ENCODE measurements at places on chromosomes 11 and 22.

- no peak for DNase-seq
Observed at GRCh38 chr11:68039526-68040086, 781 bp downstream of the TCIRG1 start.

- DNase-seq, result no peak
Observed at GRCh38 chr11:107801641-107802040, 56.9 kb downstream of the SLC35F2 start.

- no peak for DNase-seq
Observed at GRCh38 chr11:105619556-105619955, 9.7 kb downstream of the GRIA4 start.

DNA sequence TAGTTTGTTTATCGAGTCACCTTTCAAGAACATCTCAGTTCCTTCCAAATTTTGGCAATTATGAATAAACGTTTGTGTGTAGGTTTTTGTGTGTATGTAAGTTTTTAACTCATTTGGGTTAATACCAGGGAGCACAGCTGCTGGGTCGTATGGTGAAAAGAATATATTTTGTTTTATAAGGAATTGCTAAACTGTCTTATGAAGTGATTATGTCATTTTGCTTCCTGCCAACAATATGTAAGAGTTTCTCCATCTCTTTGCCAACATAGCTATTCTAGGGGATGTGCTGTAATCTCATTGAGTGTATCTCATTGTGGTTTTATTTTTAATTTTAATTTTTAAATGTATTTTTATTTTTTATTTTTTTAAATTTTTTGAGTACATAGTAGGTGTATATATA lies 27.3 kb downstream of the BCL2L13 start:
- no peak for DNase-seq

GRCh38 chr11:63491636-63492372 lies 837 bp upstream of the PLAAT5 start:
- DNase-seq, result no peak

GRCh38 chr22:20226077-20226716 lies 41.9 kb downstream of the RTN4R start:
- DNase-seq, result no peak

GRCh38 chr11:126637795-126638175 lies 282.3 kb downstream of the ST3GAL4 start:
- no peak for DNase-seq

GRCh38 chr11:11584937-11585336 lies 36.9 kb downstream of the GALNT18 start:
- no peak for DNase-seq

- DNase-seq, result no peak
Observed at GRCh38 chr22:44383064-44383575, 70.4 kb upstream of the SHISAL1 start.

- DNase-seq, result no peak
Observed at GRCh38 chr22:24184057-24184798, 2.9 kb downstream of the SUSD2 start.

- no peak for DNase-seq
Observed at GRCh38 chr11:95776859-95777258, 12.7 kb downstream of the FAM76B start.

- no peak for DNase-seq
Observed at GRCh38 chr22:35043252-35043933, 22.6 kb upstream of the ISX start.

GRCh38 chr22:41563051-41563711 lies 2.4 kb downstream of the CSDC2 start:
- no peak for DNase-seq

DNA sequence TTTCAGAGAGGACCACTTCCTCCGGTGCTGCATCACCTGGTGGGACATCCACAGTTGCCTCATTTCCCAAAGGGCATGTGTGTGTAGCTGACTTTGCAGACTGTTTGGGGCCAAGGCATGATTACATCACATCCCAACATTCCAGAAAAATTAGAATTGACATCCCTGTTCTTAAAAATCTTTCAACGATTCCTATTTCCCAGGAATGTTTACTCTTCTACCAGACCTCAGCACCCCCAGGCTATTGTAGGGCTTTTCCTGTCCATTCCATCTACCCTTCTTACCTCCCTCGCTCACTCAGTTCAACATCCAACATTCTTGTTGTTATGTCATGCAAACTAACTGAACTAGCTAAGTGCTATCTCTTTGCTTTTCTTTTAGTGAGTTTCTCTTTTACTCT lies 37.3 kb downstream of the PIWIL4 start:
- DNase-seq, result no peak

- no peak for DNase-seq
Observed at GRCh38 chr11:61893981-61894380, 2.6 kb upstream of the FADS3 start.

GRCh38 chr11:63888170-63889086 lies 28.5 kb downstream of the RCOR2 start:
- no peak for DNase-seq

GRCh38 chr11:79335681-79336080 lies 105.1 kb downstream of the TENM4 start:
- DNase-seq, result no peak

DNA sequence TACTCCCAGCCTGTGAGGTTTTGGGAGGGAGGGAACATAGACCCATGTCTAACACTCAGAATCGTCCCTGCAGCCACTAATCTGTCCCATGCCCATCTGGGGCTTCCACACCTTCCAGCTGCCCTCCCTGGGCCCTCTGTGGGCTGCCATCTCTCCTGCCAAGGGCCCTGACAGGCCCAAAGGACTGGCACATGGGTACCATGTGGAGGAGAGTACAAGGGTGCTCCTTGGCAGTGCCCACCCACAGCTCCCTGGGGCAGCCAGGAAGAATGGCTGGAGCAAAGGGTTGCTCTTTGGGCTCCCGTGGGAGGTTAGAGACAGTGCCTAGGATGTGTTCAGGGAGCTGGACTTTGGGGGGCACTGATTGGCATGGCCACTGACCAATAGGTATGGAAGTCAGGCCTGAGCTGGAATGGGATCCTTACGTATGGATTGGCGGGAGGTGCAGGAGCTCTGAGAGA lies 56.8 kb downstream of the CD82 start:
- no peak for DNase-seq

GRCh38 chr11:26620282-26621045 lies 48.4 kb upstream of the MUC15 start:
- DNase-seq, result no peak

- DNase-seq, result no peak
Observed at GRCh38 chr11:36345535-36346141, 49.5 kb downstream of the PRR5L start.

GRCh38 chr22:27435844-27436576 lies 365.5 kb downstream of the MN1 start:
- DNase-seq, result no peak

- DNase-seq, result no peak
Observed at GRCh38 chr11:61749591-61750217, 2.7 kb upstream of the MYRF start.

GRCh38 chr11:47101406-47101805 lies 75.3 kb downstream of the ARFGAP2 start:
- no peak for DNase-seq

- DNase-seq, result no peak
Observed at GRCh38 chr11:57484141-57484710, 23.9 kb downstream of the RTN4RL2 start.

- no peak for DNase-seq
Observed at GRCh38 chr11:104148074-104148473, 15.9 kb downstream of the PDGFD start.

- no peak for DNase-seq
Observed at GRCh38 chr22:49751966-49752597, 75.6 kb downstream of the BRD1 start.

DNA sequence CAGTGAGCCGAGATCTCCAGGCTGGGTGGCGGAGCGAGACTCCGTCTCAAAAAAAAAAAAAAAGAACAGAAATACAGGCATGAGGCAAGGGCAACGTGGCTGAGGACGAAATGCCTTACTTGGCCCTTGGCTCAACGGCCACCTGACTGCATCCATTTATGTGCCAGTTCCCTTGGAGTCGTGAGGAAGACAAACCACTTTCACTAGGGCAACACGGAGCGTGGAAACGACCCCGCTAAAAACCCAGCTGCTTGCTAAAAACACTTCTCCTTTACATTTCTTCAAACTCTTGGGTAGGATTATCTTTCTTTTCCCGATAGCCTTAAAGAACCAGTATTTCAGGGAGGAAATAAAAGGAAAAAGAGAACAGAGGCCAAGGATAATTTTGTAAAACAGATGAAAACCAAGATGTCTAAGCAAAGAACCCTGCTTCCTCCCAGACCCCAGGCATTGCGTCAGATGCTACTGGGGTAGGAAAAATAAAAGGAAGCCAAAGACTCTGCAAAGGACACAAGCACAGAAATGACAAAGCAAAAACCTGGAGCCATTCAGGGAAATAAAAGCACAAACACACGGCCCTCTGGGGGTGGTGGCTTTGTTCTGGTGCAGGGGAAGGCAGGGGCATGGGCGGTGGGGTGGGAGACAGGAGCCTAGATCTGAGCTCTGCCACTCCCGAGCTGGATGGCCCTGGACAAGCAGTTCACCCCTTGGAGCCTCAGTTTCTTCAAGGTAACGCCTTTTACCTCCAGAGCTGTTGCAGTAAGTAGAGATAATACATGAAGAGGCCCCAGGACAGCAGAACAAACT lies 37.0 kb downstream of the PC start:
- DNase-seq, result no peak

GRCh38 chr11:64604458-64605243 lies 13.6 kb downstream of the SLC22A12 start:
- no peak for DNase-seq

GRCh38 chr11:75577207-75577606 lies 15.2 kb downstream of the SERPINH1 start:
- DNase-seq, result no peak

DNA sequence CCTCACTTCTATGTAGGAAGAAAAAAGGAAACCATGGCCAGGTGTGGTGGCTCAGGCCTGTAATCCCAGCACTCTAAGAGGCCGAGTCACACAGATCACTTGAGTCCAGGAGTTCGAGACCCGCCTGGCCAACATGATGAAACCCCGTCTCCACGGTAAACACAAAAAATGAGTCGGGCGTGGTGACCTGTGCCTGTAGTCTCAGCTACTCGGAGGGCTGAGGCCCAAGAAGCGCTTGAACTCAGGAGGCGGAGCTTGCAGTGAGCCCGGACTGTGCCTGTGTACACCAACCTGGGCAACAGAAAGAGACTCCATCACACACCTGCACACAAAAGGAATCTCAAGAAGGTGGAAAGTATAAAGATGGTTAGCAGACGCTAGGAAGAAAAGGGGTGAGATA lies 17.7 kb downstream of the DEFB131B start:
- no peak for DNase-seq

DNA sequence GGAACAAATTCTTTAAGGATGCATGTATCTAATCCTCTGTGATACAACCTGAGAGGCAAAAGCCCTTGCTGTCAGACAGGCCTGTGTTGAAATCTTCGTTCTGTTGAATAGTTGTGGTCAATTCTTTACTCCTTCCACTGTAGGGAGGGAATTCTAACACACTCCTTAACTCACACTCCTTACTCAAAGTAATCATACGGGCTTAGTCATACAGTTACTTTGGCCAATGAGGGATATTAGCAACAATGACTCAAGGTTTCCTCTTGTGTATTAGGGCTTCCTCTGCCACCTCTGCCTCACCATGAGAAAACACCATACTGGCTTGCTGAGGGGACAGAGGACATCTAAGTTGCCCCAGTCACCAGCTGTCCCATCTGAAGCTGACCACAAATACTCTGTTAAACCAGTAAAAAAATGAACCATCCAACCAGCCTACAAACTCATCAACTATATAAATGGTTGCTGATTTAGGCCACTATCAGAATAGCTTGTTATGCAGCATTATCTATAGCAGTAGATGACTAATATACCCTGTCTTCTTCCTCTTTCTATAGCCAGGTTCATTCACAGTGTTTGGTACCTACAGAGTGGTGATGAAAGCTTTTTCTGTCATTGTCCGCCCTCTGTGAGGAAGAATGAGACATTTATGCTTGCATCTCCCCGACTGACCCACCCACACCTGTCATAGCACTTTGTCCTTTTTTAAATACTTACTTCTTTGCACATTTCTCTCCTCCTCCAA lies 322.8 kb upstream of the SYN3 start:
- no peak for DNase-seq

GRCh38 chr22:37316875-37317371 lies 34.6 kb downstream of the CYTH4 start:
- no peak for DNase-seq

DNA sequence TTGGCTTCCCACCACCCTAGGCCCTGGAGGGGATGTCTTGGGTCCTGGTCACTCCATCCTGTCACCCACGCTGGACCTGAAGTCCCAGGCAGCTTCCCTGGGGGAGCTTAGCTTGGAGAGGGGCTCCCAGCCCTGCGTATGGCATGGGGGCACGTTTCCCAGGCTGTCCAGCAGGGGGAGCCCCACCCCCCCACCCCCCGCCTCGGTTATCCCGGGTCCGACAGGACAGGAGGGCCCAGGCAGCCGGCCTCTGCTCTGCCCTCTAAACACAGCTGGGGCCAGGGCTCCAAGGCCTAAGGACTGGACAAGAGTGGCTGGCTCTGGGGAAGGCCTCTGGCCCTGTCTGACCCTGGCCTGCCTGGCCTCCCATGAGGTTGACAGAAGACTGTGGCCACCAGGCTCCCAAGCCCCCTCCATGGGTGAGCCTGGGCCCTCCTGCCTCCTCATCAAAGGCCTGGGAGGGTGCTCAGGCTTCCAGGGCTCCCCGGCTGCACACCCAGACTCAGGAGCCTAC lies 104.8 kb downstream of the NECTIN1 start:
- DNase-seq, result no peak

DNA sequence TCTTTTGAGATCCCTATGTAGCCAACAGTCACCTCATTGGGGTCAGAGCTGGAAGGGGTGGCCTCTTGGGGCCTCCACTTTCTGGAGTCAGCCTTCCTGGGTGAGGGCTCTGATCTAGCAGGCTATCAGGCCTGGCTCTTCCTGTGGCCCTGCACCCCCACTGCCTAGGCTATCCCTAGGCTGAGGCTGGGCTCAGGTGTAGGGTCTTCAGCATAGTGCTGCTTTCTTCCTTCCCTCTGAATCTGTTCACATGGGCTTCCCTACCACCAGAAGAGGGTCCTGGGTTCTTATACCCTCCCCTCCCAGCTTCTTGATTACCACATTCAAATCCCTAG lies 456 bp upstream of the SPI1 start:
- no peak for DNase-seq

GRCh38 chr11:7498193-7498592 lies 12.9 kb downstream of the OLFML1 start:
- DNase-seq, result no peak

DNA sequence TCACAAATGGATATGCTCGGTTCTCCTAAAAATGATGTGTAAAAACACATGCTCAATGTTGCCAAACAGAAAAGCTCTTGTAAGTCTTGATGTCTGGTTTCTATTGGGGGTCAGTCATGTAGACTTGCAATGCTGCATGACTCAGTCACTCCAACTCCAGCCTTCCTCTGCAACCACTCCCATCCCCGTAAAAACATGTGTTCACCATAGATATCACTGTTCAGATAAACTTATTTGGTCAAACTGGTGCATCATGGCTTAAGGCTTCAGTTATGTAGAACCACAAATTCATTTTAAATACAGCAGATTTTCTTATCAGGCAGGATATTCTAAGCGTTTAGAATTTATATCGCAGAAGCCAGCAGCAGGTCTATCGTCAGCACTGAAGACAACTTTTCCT lies 298.4 kb upstream of the LUZP2 start:
- DNase-seq, result no peak

- DNase-seq, result no peak
Observed at GRCh38 chr11:64296830-64297698, 3.1 kb upstream of the CATSPERZ start.
